Ureter (tissue), 1 donor: ENCODE measurements at places on chromosomes 6 and 20. TPM values are rescaled to one million over a fixed set of nuclear protein-coding genes. Genes with fewer than 3 reads are reported as not detected.

- DNase-seq = no peak
Observed at GRCh38 chr6:110325197-110325596, 33.0 kb downstream of the METTL24 start.

Gene LAMA4
- total RNA-seq = 54.7 TPM

Gene VSX1
- total RNA-seq = not detected

DNA sequence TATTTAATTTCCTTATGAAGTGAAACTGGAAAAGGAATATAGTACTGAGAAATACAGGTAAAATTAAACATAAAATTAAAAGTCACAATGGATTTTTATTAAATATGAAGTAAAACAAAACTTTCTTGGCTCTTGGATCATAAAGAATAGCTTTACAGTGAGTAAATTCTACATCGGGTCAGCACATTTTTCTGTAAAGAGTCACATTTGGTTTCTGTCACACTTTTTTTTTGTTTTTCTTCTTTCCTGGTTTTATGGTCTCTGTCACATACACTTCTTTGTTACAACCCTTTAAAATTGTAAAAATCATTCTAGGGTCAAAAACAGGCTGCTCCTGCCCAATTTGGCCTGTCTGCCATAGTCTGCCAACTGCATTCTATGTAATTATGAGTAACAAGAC is 254.4 kb upstream of the POU3F2 start:
- no peak for DNase-seq

- no peak for DNase-seq
Observed at GRCh38 chr20:31605902-31606803, 1.1 kb downstream of the ID1 start.

Gene ESF1
- total RNA-seq = 18.9 TPM

Gene CAGE1
- not detected for total RNA-seq

Gene RAET1L
- total RNA-seq = not detected

- DNase-seq = no peak
Observed at GRCh38 chr20:10786678-10787077, 112.9 kb upstream of the JAG1 start.

DNA sequence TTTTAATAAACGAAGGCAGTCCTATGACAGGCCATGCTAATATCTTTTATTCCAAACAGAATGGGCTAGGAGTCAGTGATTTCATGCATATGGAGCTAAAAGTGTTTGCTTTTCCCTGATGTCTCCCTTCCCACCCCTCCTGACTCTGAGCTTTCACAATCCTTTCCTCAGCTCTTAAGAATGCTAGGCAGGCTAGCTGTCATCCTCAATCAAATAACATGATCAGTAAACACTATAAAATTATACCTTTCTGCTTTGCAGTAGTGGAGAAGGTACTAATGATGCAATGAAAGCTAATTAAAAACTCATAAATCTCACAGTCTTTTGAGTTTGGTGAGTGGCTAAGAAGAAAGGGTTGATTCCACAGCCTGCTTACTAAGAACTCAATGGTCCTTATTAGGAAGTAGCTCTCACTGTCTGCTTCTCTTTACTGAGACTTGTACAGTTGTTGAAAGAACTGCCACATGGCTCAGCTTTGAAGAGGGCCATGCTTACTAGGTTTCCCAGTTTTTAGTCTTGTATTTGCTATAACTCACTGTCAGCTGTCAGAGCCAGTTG is 250.9 kb upstream of the JAG1 start:
- no peak for DNase-seq

Gene DLK2
- 3.2 TPM for total RNA-seq

DNA sequence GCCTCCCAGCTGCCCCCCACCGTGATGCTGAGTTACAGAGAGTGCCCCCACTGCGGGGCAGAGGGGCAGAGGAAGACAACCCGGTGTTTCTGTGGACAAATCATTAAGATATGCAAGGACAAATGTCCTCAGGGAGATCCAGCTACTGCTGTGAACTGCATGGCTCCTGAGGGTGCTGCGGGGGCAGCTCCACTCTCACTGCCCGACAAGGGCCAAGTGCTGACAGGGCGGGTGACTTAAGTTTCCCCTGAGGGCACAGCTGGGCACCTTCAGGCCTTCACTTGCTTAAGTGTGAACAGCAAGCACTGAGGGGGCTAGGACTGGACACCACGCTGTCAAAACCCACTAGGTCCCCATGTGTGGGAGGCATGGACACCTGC is 26.2 kb upstream of the TCFL5 start:
- no peak for DNase-seq

- DNase-seq = no peak
Observed at GRCh38 chr20:50269091-50270033, 78.7 kb downstream of the CEBPB start.

Gene FOXQ1
- total RNA-seq = 130 TPM

DNA sequence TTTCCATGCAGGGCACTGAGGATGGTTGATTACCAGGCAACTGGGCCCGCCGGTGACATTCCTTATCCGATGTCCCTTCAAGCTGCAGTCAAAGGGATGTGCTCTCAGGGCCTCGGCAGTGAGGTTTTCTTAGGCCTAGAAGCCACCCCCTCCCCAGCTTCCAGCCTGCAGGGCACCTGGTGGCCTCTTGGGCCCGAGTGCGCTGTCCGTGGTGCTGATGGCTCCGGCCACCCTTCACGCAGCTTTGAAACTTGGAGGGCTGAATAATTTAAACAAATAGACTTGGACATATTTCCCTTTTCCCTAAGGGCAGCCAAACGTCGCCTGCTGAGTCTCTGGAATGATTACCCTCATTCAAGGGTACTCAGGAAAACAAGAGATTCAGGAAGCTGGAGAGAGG is 8.9 kb upstream of the MLN start:
- no peak for DNase-seq

Gene ASIP
- 0.70 TPM for total RNA-seq

Gene FOXF2
- total RNA-seq = 3.4 TPM

Gene GPR6
- not detected for total RNA-seq

DNA sequence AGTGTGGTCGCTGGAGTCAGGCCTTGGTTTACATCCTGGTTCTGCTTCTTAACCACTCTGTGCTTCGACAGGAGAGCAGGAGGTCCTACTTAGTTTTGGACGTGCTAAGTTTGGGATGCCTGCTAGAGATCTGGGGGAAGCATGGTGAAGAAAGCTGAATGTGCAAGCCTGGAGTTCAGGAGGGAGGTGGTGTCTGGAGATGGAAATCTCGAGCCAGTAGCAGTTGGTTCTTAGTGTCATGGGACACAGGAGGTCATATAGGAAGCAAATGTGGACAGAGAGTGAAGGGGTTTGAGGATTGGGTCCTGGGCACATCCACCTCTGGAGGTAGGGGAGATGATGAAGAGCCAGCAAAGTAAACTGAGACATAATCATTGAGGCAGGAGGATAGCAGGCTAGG is 131.4 kb downstream of the SYCP2 start:
- no peak for DNase-seq

Gene DDX43
- 0.94 TPM for total RNA-seq

DNA sequence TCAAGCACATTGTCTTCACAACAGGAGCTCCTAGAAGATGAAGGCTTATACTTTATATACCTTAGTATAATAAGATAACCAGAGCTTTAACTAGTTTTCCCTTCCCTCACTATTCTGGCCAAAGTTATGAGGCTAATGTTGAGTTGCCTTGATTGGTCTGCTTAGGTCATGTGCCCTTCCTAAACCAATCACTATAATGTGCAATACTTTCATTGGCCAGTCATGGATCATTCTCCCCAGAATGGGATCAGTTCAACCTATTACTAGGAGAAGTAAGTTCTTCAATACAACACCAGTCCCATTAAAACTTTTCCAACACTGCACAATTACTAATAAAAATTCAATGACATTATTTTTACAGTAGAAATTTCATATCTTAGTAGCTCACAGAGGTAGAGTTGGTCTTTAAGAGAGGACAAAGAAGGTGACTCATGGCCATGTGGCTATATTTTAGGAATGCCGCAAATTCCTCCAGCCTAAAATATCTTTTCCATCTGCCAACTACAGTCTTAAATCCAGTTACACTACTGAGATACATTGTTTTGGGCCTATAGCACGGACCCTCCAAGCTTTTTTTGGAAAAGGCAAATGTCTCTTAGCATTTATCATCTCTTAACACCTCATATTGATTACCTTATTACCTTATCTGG is 12.5 kb upstream of the POU3F2 start:
- no peak for DNase-seq

Gene MTCH1
- total RNA-seq = 170 TPM

Gene MAFB
- total RNA-seq = 17.3 TPM

- DNase-seq = no peak
Observed at GRCh38 chr20:62710886-62711702, 2.5 kb downstream of the NTSR1 start.

GRCh38 chr6:40419377-40419776 is 167.8 kb downstream of the LRFN2 start:
- no peak for DNase-seq

DNA sequence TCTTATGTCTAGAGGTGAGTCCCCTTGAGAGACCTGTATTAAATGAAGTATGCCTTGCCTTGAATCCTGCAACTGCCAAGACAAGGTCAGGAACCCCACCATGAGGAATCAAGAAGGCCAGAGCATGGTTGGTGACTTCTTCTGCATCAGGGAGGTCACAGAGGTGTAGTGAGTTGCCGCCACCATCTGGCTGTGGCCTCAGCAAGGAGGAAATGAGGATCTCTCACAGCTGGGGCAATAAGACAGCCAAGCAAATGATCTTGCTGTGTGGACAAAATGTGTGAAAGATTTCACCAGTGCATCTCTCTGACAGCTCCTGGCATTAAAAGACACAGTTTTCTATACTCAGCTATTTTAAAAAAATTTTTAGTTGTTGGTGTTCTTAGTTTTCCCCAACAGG is 611.0 kb downstream of the DOK5 start:
- DNase-seq = no peak

GRCh38 chr6:68134796-68135195 is 500.3 kb upstream of the ADGRB3 start:
- DNase-seq = no peak

GRCh38 chr20:20266552-20266951 is 101.4 kb upstream of the INSM1 start:
- DNase-seq = no peak

- DNase-seq = no peak
Observed at GRCh38 chr6:42914546-42914945, 1.3 kb upstream of the PTCRA start.

DNA sequence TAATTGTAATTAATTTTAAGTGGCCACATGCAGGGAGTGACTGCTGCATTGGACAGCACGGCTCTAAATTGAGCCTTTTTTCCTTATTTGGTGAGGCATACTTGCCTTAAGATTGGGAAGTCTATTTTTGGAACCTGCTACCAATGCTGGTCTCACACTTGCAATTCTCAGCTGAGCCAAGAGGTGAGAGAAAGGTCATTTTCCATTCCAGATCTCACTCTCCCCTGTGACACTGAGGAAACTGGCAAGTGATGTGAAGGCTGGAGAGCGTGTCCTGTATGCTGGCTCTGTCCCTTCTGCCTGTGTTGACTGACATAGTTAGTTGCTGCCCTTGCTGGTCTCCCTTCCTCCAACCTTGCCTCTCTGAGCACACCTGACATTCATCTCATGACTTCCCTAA is 735 bp upstream of the MOG start:
- DNase-seq = no peak

DNA sequence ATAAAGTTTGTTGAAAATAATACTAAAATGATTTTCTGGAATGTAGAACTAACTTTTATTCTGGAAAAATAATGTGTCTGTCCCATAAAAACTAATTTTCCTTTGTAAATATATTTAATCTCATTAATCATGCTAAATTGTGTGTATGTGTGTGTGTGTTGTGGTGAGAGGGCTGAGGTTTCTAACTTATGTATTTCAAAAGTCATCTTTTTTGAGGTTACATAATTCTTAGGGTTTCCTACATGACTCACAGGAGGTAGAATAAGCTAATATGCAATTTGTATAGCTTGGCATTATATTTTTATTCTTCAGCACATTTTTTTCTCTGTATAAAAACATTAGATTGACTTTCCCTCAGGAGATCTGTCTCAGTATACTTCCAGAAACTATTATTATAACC is 64.1 kb upstream of the CLVS2 start:
- DNase-seq = no peak

GRCh38 chr20:51525241-51526105 is 17.0 kb downstream of the NFATC2 start:
- no peak for DNase-seq

- DNase-seq = no peak
Observed at GRCh38 chr6:51655517-51655916, 431.9 kb downstream of the PKHD1 start.

GRCh38 chr6:149208134-149208601 is 109.3 kb upstream of the TAB2 start:
- DNase-seq = no peak

DNA sequence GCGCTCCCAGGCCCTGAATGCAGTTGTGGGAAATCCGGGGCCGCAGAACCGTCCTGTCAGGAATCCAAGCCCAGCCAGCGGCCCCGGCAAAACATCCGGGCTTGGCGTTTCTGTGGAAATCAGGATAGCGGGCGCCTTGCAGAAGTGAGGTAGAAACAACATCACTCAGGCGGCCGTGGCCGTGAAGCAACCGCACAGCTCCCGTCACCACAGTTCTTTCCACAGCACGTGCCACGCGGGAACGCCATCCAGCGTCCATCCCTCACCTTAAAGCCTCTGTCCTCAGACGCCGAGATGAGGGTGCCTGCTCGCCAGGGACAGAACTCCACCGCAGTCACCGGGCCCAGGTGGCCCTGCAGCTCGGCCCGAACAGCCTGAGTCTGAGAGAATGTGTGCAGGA is 34.1 kb downstream of the WDR27 start:
- DNase-seq = no peak

DNA sequence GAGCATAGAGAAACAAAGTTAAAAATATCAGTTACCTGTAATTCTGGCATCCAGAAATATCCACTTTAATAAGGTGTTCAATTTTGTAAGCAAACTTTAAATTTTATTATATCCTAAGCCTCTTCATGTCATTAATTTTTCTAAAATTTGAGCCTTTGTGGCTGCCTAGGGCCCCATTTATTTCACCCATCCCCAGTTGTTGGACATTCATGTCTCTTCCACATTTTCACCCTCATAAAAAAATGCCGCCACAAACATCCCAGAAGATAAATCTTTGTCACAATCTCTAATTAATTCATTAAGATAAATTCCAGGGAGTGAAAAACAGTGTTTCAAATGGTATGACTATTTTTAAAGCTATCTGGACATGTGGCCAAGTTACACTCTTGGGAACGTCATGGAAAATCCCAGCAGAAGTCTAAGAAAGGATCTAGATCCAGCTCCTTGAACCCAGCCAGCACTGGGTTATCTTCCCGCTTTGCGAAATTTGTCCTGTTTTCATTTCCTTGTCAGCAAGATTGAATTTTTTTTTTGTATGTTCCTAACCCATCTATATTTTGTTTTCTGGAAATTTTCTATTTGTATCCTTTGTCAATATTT is 97.2 kb downstream of the TMEM242 start:
- DNase-seq = no peak

GRCh38 chr6:33583591-33584155 is 3.6 kb upstream of the BAK1 start:
- DNase-seq = no peak

GRCh38 chr6:83962582-83962981 is 71.0 kb upstream of the MRAP2 start:
- DNase-seq = no peak

- DNase-seq = no peak
Observed at GRCh38 chr6:161996783-161997182, 722.9 kb upstream of the AGPAT4 start.

Gene F13A1
- total RNA-seq = 61.0 TPM

- DNase-seq = no peak
Observed at GRCh38 chr20:47710665-47711045, 74.6 kb downstream of the SULF2 start.

- no peak for DNase-seq
Observed at GRCh38 chr6:152671171-152671570, 26.5 kb upstream of the MYCT1 start.
